Endodermal cell (in vitro differentiated cells): ENCODE measurements at places on chromosomes 11 and 22. TPM values are rescaled to one million over a fixed set of nuclear protein-coding genes. Genes with fewer than 3 reads are reported as not detected.

- no peak overlapping the region for H3K27ac ChIP-seq
- peaks cover 22% of the 10 kb centered on the region for H3K27me3 ChIP-seq
- peak; percentile 23 for DNase-seq
- H3K4me3 ChIP-seq = no peak overlapping the region
Observed at GRCh38 chr22:22880645-22881044, 7.0 kb upstream of the IGLL5 start.

DNA sequence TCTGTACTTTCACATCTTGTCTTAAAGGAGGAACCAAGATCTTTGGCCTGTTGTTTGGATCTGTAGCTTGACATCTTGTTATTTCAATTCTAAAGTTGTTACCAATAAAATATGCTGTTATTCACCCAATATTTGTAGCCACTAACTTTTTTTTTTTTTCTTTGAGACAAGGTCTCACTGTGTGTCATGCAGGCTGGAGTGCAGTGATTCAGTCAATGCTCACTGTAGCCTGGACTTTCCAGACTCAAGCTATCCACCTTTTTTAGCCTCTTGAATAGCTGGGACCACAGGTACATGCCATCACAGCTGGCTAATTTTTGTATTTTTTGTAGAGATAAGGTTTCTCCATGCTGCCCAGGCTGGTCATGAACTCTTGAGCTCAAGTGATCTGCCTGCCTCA is 769.4 kb downstream of the DLG2 start:
- peaks cover 10% of the 10 kb centered on the region for H3K4me1 ChIP-seq
- no peak overlapping the region for H3K4me3 ChIP-seq
- H3K36me3 ChIP-seq = no peaks in the 10 kb centered on the region
- H3K27me3 ChIP-seq = no peaks in the 10 kb centered on the region
- no peak overlapping the region for H3K27ac ChIP-seq

DNA sequence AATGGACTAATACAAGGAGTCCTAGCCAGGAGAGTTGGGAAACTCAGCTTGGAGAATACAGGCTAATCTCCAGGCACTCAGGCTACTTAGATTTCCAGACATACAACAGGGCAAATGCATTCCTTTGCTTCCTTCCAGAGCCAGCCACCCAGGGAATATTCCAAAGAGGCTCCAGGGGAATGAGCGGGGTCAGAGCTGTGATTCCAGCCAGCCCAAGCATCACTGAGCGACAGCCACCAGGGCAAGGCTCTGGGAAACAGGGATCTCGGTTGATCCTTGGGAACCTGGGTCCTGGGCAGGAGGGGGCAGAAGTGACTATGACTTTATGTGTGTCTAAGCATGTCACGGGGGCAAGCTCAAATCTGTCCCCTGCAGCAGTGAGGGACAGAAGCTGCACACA is 112.3 kb upstream of the LMO1 start:
- no peak overlapping the region for H3K4me3 ChIP-seq
- no peak overlapping the region for H3K27ac ChIP-seq
- H3K4me1 ChIP-seq = no peaks in the 10 kb centered on the region

- H3K27ac ChIP-seq = no peak overlapping the region
- peaks cover 6% of the 10 kb centered on the region for H3K4me1 ChIP-seq
- H3K27me3 ChIP-seq = no peaks in the 10 kb centered on the region
Observed at GRCh38 chr11:44711787-44712608, 14.8 kb upstream of the TSPAN18 start.

DNA sequence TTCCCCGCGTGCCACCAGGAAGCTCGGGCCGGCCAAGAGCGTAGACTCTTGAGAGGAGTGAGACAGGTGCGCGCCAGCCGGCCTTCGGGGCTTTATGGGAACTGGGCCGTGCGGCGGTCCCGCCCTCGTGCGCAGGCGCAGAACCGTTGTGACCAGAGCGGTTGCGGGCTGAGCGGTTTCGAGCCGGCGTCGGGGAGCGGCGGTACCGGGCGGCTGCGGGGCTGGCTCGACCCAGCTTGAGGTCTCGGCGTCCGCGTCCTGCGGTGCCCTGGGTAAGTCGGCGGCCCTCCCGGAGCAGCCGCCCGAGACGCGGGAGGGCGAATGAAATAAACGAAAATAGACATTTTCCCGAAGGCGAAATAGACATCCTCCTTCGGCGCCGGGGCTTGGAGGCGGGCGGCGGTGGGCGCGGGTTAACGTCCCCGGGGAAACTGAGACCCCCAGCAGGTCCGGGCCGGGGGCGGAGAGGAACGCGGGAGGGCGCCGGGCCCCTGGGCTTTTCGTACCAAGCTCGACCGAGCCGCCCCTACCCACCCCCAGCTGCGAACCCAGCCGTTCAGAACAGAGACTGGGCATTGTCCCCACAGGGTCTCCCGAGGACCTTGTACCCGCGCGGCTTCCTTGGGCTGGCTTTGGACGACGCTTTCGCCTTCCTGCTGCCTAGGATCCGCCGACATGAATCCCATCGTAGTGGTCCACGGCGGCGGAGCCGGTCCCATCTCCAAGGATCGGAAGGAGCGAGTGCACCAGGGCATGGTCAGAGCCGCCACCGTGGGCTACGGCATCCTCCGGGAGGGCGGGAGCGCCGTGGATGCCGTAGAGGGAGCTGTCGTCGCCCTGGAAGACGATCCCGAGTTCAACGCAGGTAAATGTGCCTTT is at the start of gene ASRGL1:
TSS of gene ASRGL1 (plus strand) at position 146 of the 879 bp plus-strand sequence. CDS start at position 676, 530 bp downstream.
- H3K36me3 ChIP-seq = peaks cover 19% of the 10 kb centered on the region
- H3K27ac ChIP-seq = no peak within 1 kb of the TSS
- peak; percentile 96 for DNase-seq

DNA sequence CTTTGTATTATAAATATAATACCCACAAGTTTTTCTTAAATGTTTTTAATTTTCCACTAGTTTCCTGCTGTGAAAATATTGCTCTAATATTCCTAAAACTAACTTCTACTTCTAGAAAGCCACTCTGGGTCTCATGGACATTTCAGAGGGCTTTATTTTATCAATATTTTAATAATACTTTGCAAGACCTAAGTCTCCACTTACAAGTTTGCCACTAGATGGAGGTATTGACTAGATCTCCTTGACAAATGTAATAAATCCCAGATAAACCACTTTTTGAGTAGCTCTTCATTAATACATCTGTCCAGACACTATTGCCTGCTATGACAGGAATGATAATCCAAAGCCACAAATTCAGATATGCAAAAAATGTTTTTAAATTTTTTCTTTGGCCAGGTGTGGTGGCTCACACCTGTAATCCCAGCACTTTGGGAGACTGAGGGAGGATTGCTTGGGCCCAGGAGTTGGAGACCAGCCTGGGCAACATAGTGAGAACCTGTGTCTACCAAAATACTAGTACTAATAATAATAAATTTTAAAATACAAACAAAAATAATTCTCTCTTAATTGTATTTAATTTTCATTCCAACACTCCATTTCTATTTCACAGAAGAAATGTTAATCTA is 3.5 kb upstream of the ACAT1 start:
- no peak for DNase-seq
- no peaks in the 10 kb centered on the region for H3K27me3 ChIP-seq
- H3K4me1 ChIP-seq = no peaks in the 10 kb centered on the region
- H3K36me3 ChIP-seq = no peaks in the 10 kb centered on the region

DNA sequence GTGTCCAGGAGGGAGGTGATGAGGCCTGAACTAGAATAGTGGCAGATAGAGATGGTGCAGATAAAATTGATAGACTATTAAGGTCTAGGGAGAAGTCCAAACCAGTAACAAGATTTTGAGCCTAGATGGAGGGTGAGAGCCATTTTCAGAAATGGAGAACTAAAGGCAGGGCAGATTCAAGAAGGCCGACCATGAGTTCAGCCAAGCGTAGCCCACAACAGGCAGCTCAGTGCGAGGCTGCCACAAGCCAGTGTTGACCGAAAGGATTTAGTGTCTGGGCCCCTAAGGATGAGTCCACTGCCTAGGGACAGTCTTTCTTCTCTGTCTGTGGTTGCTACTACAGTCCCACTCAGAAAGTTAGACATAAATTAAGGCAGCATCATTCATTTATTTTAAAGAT is 51.7 kb downstream of the PPP2R1B start:
- H3K27ac ChIP-seq = no peak overlapping the region
- H3K27me3 ChIP-seq = no peaks in the 10 kb centered on the region
- peaks cover 42% of the 10 kb centered on the region for H3K36me3 ChIP-seq
- H3K4me1 ChIP-seq = peaks cover 4% of the 10 kb centered on the region

- no peaks in the 10 kb centered on the region for H3K27me3 ChIP-seq
- no peak overlapping the region for H3K27ac ChIP-seq
Observed at GRCh38 chr22:17120711-17121232, 388 bp downstream of the TMEM121B start.

Gene TSPAN18
- total RNA-seq = 22.3 and 28.7 TPM in 2 replicates

Gene UBQLNL
- 0.20 TPM in 1 of 3 replicates, not detected in the others for total RNA-seq
